ENCODE measurements at places on chromosomes 5 and 9.

- peak; percentile 58 for DNase-seq
Observed at GRCh38 chr5:132489871-132490483, 596 bp downstream of the IRF1 start.

DNA sequence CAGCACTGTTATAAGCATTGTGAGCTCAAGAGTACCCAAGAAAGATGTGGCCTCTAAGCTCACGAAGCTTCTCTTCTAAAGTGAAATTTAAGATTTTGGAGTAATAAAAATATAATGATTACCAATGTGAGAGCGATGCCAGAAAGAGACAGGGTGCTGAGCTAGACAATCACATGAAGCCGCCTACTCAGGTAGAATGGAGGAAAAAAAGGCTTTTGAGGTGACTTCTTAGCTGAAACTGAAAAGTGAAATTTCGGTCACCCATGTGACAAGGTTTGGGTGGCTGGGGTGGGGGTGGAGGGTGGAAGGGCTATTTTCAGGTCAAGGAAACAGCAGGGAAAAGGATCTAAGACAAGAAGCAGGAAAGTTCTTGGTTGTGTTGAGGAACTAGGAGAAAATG is 388.2 kb upstream of the WWC1 start:
- DNase-seq: no peak

DNA sequence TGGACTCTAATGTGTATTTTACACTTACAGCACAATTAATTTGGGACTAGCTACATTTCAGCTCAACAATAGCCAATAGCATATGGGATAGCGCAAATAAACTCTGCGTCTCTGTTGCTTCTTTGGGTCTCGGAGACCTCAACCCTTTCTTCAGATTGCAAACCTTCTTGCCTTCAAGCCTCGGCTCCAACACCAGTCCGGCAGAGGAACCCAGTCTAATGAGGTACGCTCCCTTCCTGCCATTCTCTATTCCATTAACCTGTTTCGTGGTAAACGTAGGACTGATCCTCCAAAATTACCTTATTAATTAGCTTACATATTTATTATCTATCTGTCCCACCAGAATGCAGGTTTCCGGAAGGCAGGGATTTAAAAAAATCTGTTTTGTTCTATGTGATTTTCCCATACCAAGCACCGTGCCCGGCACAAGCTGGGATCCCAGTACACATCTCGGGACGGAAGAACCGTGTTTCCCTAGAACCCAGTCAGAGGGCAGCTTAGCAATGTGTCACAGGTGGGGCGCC is 525 bp upstream of the DAPK1 start:
- no peak for DNase-seq

DNA sequence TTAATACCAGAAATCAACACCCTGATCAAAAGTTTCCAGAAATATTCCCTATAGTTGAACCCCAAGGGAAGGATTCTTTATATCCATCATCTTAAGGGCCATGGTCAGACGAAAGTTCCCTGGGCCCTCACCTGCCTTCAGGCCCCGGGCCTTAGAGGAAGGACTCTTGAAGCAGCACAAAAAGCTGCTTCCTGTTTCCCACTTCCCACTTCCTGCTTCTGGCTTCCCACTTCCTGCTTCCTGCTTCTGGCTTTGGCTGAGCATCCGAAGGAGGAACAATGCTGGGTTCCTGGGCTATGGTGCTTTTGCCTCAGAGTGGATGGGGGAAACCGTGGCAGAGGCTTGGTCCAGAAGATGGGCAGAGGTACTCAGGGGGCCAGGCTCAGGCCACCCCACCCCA is 25.8 kb upstream of the DAP start:
- DNase-seq: no peak

GRCh38 chr5:105639068-105639467 is 2031.7 kb downstream of the EFNA5 start:
- DNase-seq: no peak

GRCh38 chr5:113215401-113216060 is 219.3 kb downstream of the TSSK1B start:
- peak; percentile 78 for DNase-seq

DNA sequence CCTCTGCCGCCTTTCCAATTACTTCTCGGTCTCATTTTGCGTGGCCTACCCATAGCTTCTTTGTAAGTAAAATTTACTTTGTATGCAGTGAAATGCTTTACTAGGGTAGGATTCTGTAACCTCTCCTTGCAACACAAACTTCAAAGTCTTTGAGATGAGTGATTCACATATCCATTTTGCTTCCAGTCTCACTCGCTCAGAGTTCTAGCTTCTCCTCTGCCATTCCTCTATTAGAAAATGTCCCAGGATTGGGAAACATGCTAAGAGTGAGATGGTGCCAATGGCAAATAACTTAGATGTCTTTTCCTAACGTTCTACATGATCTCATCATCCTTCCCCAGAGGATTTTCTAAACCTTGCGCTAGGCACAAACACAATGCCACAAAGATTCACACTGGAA is 270.5 kb upstream of the SLC30A5 start:
- DNase-seq: no peak

DNA sequence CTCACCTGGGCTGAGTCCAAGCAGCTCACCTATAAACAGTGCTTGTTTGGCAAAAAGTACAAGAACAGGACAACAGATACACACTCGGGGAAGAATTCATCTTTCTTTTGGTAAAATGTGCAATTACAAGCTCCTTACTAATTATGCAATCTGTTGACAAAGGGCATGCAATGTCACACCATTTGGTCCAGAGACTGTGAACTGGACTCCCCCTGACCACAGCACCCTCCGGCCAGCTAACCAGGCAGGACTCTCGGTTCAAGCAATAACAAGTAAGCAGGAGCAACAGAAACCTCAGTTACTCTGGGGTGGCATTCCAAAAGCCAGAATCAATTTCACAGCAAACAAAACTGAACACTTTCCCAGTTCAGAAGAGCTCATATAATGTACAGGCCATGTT is 113.8 kb downstream of the GNAQ start:
- DNase-seq: no peak

DNA sequence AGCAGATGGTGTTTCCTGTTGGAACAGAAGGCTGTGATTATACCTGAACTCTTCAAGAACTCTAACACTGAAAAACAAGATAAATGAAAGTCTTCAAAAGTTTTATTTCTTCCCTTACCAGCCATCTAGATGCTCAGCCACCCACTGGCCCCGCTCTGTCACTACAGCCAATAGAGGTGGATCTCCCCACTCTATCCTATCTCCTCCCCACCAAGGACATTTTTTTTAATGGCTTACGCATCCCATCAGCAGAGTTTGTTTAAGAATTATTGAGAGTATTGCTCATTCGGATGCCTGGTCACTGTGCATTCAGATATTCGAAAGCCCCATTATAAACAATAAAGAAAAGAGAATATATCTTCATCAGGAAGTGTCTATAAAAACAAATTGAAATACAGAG is 159.4 kb downstream of the RASEF start:
- no peak for DNase-seq

DNA sequence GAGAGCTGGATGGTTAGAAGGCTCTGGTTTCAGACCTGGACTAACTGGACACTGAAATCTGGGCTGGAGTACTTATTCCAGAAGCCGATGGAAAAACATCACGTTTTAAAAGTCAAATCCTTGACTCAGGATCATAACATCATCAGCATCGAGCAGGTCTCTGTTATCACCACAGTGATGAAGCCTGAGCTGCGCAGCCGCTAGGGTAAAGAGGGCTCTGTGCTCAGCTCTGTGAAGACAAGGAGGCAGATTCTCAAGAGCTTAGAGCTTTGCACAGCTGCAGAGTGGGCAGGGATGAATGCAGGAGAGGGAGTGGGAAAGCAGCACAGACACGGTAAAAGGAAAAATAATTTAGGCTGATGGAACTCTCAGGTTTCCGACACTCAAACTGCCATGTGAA is 208.8 kb upstream of the TAS2R1 start:
- peak; percentile 28 for DNase-seq

- DNase-seq: no peak
Observed at GRCh38 chr9:98109052-98109451, 10.0 kb downstream of the TRIM14 start.

DNA sequence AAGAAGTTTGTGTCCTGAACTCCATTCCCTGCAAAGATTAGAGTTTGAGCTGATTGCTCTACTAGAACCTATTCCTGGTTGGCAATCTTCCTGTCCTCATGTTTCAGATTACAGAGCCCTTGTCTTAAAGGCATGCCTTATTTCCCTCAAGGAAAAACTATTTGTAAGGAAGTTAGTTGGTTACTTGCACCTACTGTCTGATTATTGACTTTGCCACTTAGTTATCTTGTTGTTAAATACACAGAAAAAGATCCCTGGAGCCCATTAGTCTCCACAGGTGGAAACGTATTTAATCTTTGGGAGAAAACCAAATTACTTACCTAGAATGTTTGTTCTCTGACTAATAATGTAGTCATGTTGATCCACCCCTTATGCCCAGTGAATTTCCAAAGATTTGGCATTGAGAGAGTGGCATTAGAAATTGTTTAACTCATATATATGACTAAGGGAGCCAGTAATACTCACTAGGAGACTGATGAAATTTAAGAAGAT is 132.3 kb upstream of the ELL2 start:
- DNase-seq: no peak

GRCh38 chr9:101486693-101487442 is 46.8 kb upstream of the RNF20 start:
- peak; percentile 65 for DNase-seq

DNA sequence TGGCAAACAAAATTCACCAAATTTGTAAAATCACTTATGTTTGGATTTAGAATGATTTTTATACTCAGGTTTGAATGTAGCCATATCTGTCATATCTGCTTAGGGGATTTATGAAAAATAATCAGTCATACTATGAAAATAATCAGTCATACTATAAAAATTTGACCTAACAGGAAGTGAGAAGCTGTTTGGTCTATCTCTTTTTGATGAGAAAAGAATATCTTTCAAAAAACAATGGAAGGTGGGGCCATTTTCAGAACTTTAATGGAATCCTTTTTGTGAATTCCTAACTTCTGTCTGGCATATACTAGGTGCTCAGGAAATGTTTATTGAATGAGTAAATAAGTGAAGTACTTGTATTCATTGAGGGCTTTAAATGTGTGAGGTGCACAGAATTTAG is 70.1 kb downstream of the CWC27 start:
- no peak for DNase-seq

GRCh38 chr5:179488975-179489374 is 61.4 kb upstream of the RUFY1 start:
- DNase-seq: no peak

- DNase-seq: peak; percentile 39
Observed at GRCh38 chr5:56534102-56534829, 281.1 kb upstream of the MAP3K1 start.

DNA sequence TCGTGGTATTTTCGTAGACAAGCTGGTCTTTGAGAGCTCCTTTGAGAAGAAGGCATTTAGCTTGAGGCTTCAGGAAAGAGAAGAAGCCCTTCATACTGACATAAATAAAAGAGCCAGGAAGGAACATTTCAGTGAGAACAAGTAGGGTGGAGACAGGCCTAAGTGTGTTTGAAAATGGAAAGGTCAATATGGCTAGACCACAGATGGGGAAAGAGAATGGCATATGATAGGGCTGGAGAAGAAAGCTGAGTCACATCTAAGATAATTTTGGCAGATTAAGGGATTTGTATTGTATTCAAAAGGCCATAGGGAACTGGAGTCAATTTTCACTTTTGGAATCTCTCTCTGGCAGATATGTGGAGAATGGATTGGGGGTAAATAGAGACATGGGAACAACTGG is 374.9 kb downstream of the TMEM38B start:
- no peak for DNase-seq

GRCh38 chr9:76610011-76610352 is 151.0 kb downstream of the GCNT1 start:
- peak; percentile 68 for DNase-seq

DNA sequence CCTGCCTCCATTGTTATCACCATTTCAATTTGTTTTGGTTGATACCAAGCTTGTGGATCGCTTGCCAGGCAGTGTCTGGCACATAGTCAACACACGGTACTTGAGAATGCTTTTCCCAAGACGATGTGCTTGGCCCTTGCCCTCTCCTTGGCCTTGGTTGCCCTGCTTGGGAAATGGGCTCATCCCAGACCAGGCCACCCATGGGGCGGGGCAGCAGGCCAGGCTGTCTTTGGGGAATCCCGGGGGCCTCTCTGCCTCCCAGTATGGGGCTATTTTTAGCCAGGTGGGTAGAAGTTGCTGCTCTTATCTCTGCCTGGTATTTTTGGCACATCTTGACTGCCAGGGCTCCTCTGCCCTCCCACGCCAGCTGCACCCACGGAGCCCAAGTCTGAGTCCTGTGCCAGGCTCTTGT is 49.9 kb downstream of the LMX1B start:
- no peak for DNase-seq

GRCh38 chr5:155148694-155149093 is 135.1 kb downstream of the KIF4B start:
- no peak for DNase-seq

DNA sequence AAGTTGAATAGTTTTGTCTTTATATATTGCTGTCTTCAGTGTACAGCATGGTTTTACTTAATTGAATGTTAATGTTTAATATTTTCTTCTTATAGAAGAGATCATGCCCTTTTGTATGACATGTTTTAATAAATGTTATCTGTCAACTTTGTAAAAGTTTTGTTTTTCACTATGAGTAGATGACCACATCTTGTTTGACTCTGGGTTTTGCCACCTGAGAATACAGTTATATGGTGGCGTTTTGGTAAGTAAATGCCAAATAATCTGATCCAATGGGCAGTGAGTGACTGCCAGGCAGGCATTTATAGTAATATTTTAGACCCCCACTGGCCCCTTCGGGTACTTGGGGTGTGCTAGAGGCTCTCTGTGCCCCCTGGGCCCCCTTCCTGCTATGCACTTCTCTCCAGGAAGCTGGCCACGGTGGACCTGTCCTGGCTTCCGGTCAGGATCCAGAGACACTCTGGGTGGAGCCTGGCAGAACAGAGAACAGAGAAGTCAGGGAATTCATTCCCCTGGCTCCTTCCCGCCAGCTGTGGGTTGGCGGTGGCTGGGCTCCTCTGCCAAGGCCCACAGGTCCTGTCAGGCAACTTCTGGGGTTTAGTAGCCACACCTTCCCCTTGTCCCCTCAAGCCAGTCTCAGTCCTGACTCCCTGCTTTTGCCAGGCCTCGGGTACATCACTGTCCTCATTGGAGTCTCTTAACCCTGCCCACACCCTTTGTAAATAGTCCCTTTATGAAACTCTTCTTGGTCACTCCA is 22.2 kb upstream of the ZBTB34 start:
- DNase-seq: no peak

GRCh38 chr9:137479892-137480685 is 21.0 kb upstream of the NSMF start:
- DNase-seq: no peak

DNA sequence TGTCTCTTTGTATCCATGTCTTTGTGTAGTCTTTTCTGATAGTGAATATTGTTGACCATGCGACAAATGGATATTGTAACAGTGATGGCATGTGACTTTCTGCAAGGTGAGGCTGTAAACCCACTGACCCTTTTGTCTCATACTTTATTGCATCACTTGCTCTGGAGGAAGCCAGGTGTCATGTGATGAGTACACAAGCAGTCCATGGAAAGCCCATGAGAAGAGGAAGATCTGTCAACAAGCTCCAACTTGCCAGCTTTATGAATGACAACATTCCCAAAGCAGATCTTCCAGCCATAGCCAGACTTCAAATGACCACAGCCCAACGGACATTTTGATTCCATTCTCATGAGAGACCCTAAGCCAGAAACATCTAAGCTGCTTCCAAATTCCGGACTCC is 450.1 kb upstream of the ACTBL2 start:
- DNase-seq: no peak

GRCh38 chr5:160347448-160347847 is 23.0 kb downstream of the C1QTNF2 start:
- DNase-seq: no peak

GRCh38 chr9:127133739-127134167 is 11.3 kb upstream of the ANGPTL2 start:
- DNase-seq: peak; percentile 88

- no peak for DNase-seq
Observed at GRCh38 chr9:119544492-119544891, 175.3 kb upstream of the BRINP1 start.
